ENCODE measurements at places on chromosomes 1 and 21. TPM values are rescaled to one million over a fixed set of nuclear protein-coding genes. Genes with fewer than 3 reads are reported as not detected.

H6PD gene
- total RNA-seq: 78.6 TPM

FTCD gene
- not detected for total RNA-seq

TMCO2 gene
- total RNA-seq: not detected

YBEY gene
- 5.4 TPM for total RNA-seq

CA6 gene
- not detected for total RNA-seq

HAPLN2 gene
- not detected for total RNA-seq

CD247 gene
- total RNA-seq: 2.0 TPM

SPRR4 gene
- not detected for total RNA-seq

BEND5 gene
- total RNA-seq: 1.0 TPM

AMY1A gene
- total RNA-seq: not detected

REG4 gene
- not detected for total RNA-seq

CCDC30 gene
- 1.9 TPM for total RNA-seq

ZZZ3 gene
- 78.7 TPM for total RNA-seq

SLC9C2 gene
- total RNA-seq: not detected

SAMD11 gene
- 7.7 TPM for total RNA-seq

LEMD1 gene
- not detected for total RNA-seq

RAB3B gene
- under 0.01 TPM for total RNA-seq

LDLRAD1 gene
- total RNA-seq: not detected

Measured in omental fat pad (tissue), 4 donors.